ENCODE measurements at places on chromosomes 2 and 18.
A peak's percentile ranks its signal among the peaks of the same experiment; 100 is the strongest.

- DNase-seq, result no peak
These were observed 24.8 kb downstream of the BMPR2 start for GRCh38 chr2:202400941-202401340.

DNA sequence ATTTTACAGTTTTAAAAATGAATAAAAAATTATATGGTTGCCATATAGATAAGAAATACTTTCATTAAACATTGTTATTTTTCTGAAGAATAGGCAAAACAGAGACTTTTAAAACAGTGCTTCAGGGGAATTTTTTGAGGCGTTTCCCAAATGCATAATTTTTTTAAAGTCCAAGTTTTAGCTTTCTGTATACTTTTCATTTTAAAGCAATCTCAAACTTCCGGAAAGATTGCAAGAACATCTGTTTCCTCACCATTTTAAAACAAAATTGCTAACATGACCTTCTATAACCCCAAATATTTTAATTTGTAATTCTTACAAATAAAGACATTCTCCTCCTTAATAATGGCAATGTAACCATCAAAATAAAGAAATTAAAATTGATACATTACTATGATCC, 15.1 kb upstream of the MBD2 start:
- DNase-seq, result no peak

DNA sequence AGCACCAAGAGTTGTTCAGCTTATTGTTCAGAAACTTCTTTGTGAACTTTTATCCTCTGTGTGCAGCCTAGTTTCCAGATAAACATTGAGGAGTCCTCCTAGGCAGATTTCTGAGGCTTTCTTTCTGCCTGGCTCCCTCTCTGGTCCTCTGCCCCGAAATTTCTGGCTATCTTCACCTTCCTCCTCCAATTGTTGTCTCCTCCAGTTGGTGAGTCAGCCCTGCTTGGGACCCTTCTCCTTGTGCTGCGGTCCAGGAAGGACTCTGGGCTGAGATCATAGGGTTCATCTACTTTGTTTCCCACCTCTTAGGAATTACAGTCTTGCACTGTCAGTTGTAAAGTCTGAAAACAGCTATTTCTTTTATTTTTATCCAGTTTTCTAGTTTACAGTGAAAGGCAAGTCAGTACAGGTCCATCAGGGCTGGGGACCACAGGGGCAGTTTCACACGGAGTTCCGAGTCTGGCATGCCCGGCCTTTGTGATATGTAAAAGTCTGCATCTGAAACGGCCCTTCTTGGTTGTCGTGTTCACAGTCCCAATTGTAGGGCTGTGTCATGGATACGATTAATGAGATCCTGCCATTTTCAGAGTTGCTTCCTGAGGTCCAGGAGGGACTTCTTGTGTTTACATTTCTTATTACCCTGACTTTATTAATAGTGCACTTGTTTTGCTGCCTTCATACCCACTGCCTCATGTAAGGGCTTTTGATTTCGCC, 100.8 kb downstream of the SMC6 start:
- DNase-seq, result no peak

DNA sequence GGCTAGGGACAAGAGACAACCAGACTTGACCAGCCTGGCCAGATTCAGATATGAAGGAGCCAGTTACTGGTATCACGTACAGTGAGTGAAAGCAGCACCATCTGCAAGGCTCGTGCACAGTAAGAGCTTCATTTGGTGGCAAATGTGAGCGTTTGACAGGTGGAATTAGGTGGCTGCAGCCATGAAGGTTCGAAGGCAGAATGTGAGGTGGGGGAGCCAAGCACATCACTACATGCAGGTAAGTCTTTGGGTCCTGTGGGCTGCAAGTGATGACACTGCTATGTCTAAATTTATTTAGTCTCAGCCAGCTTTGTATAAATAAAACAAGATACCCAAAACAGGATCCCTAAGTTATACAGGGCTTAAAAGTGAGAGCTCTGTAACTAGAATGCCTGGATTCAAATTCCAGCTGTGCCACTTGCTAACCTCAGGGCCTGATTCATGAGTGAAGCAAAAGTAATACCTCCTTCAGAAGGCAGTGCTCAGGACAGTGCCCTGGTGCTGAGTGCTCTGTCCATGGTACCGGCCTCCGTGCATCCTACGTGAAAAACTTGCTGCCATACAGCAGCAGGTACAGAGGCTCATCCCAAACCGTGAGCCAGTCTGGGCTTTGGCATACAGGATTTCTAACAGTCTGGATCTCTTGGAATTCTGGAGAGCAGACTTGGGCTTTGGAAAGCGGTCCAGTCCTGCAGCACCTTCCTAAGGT, 18.6 kb downstream of the DDX18 start:
- DNase-seq, result no peak

DNA sequence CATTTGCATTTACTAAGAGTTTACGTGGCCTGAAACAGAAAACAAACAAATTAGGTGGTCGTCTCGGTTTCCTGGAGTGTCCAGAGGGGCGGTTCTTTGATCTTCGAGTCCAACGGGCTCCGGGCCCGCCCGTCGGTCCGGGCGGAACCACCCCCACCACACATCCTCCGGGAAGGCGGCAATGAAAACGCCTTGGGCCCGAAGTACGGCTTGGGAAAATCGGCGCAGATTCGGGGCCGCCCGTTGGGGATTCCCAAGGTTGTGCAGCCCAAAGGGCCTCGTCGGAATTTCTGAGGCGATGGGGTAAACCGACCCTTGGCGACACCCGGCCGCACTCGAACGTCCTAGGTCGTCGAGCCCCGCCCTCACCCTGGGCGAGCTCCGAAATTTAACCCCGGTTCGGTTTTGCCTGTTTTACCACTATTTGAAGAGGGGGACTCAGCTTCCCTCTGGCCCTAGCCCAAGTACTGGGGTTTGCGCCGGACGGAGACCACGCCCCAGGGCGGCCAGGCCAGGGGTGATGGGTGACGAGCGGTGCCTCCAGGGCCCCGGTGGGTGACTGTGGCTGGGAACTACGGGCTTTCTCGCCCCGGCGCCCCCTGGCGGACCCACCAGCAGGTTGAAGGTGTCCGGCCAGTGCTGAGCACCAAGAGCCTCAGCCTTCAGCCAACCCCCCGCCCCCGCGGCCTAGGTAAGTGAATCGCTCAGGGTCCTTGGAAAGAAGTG, 1.9 kb upstream of the CFAP53 start:
- peak; percentile 47 for DNase-seq

DNA sequence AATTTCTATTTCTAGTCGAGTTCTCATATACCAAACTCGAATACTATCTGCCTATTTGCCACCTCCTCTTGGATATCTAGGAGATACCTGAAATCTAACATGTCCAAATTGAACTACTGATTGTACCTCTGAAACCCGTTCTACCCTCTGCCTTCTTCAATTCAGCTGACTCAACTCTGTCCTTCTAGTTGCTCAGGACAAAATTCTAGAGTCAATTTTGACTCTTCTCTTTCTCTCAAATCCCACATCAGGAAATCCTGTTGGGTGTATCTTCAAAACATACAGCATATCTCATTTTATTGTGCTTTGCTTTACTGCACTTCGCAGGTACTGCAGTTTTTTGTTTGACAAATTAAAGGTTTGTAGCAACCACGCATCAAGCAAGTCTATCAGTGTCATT, 137.8 kb downstream of the ZAP70 start:
- no peak for DNase-seq

DNA sequence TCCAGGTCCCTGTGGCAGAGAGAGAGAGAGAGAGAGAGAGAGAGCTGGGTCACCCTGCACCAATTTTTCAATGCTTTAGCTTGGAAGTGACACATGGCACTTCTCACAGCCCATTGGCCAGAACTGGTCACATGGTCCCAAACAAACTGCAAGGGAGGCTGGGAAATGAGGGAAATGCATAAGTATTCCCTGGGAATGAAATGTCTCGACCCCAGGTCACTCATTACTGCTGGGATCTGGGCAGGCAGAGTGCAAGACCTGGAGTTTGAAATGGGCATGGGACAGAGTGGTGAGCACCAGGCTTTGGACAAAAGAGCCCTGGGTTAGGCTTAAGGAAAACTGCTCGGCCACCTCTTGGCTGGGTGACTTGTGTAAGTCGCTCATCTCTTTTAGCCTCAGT, 37.0 kb downstream of the SMAD7 start:
- DNase-seq, result no peak

- no peak for DNase-seq
These were observed 85.1 kb downstream of the BCL2L11 start for GRCh38 chr2:111205774-111206173.

GRCh38 chr18:70469916-70470315, 181.1 kb downstream of the SOCS6 start:
- no peak for DNase-seq

GRCh38 chr2:85438201-85439024, 19.9 kb downstream of the SH2D6 start:
- no peak for DNase-seq

DNA sequence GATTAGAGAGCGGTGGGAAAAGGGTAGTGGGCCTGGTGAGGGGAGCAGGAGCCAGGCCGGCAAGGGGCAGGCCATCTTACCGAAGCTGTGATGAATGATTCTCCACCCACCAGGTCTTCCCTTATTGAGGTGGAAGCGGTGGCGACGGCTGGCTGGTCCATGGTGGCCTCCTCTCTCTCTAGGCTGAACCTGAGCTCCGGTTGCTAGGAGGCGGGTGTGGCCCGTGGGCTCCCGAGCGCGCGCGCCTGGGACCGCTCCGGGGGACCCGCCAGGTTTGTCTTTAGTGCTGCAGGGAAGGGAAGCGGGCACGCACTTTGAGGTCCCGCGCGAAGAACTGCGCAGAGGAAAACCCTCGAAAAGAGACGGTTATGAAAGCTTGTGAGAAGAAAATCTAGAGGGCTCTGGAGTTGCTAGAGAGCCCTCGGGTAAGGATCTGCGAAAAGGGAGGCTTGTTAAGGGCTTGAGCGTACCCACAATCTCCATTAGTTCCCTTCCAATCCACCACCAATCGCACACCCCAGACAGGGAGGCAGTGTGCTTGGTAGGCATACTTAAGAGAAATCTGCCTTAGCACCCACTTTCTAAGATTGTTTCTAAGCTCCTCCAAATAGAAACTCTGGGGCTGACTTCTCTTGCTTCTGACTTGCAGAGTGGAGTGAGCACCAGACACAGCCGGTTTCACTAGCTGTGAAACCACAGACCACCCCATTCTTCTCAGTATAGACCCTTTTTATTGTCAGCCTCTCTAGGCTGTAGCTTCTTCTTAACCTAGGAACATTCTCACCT, at the start of gene STPG4:
STPG4 (minus strand) TSS at position 218 of the 786 bp plus-strand sequence; CDS start at position 161, 57 bp downstream.
- no peak for DNase-seq

DNA sequence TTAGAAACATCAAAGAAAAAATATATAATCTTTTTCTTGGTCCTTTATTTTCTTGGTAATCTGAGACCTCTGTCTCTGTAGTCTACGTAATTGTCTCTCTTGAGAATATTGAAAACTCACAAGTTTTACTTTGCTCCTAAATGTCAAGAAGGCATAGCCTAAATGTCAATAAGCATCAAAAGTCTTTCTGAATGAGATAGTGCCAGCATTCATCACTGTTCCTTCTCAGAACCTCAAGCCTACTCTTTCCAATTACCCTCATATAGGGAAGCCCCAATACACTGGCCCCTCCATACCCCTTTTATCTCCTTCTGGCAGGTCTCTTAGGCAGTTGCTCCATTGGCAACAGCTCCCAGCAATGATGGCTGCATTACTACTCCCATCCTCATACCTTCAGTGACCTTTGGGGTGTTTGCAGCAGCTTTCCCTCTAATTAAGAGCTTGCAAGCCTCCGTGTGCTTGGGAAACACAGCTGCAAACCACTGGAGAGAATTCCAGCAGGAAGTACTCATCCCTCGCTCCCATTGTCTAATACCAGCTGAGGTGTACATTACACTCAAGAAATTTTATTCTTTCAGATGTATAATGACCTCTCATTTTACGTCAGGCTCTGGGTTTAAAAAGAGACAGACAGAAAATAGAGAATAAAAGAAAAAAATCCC, 95.8 kb downstream of the KYNU start:
- DNase-seq, result no peak

GRCh38 chr18:25710981-25711380, 359.0 kb upstream of the ZNF521 start:
- DNase-seq, result no peak

DNA sequence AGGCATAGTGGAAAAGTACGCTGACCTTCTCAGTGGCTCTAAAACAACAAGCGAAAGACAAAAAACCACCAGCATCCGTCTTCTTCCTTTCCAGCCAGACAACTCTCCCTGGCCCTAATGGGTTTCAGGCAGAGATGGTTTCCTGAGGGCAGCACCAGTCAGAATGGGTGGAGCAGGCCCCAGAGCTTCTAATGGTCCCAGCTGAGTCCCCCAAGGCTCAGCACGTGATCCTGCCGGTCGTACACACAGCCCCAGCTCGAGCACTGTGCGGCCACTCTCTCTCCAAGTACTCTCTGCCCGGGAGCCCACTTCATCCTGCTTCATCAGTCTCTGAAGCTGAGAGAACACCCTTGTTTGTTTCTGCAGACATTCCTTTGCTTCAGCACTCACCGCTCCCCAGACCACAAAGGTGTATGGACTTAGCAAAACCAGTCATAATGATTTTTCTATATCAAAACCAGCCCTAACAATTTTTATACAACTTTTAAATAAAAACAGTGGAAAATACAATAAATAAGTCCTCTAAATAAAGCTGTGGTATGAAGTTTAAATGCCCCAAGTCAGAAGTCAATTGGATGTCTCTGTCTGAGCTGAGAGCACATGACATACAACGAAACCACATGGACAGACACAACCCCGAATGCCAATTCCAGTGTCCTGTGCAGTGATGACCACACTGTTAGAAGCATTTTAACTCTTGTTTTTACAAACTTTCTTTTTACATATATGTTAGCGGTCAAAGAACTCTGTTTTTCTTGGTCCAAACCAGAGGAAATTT, 63.9 kb downstream of the PARD6G start:
- no peak for DNase-seq

DNA sequence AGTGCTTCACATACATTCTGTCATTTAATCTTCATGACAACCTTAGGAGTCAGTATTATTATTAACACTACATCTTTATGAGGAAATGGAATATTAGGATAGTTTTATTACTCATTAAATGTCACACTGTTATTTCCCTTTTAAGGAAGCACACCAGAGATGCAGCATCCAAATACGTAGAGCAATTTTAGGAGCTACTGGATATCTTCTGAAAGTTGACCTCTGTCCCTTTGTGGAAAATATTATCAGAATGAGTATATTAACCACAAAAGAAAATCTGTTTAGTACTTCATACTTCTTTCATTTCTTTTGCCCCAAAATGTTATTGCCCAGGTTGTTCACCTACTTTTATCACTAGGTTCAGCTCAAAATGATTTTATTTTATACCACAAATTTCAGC, 72.9 kb upstream of the APCDD1 start:
- no peak for DNase-seq

Measured in neural crest cell (in vitro differentiated cells).